ENCODE measurements at places on chromosomes 1 and 21.
A peak's percentile ranks its signal among the peaks of the same experiment; 100 is the strongest.

- no peak for DNase-seq
Measured at GRCh38 chr1:17218939-17219338, 14.0 kb downstream of the PADI1 start.

GRCh38 chr1:164667600-164667999 is 108.6 kb downstream of the PBX1 start:
- DNase-seq, result no peak

DNA sequence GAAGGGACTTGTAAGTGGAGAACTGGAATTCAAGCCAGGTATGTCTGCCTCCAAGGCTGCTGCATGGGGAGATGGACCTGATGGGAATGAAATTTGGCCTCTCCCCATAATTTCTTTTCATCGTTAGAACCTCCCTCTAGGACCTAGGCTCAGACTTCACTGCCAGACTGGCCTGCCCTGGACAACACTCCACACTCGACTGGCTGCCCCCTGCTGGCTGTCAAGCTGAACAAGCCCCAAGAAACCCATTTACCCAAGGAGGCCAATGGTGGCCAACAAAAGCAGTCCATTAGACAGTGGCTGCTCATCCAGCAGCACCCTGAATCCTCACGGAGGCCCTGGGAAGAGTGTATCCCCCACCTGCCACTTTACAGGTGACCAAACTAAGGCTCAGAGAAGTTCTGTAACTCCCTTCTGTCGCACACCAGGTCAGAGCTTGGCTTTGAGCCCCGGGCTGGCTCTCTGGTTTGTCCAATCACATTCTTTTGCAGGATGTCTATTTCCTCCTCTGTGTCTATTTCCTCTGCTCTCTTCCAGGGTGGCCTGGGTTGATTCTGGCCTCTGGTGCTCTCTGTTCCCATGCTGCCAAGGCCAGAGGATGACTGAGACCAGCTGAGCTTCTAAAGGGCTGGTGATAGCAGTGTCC is 3.8 kb downstream of the RNF186 start:
- DNase-seq, result peak; percentile 74

DNA sequence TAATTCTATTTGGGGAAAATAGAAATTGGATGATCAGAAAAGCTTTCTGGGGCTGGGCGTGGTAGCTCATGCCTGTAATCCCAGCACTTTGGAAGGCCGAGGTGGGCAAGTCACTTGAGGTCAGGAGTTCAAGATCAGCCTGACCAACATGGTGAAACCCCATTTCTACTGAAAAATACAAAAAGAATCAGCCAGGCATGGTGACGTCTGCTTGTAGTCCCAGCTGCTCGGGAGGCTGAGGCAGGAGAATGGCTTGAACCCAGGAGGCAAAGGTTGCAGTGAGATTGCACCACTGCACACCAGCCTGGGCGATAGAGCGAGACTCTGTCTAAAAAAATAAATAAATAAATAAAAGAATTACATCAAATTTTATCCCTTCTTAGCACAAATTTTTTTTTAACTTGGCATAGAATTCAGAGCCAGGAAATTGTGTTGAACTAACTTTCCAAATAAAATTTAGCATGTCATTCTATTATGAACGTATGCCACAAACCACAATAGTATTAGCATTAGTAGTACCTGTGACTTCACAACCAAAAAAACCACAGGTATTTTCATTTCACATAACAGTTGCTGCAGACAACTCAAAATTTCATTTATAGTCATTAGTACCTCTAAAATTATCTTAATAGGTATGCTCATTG is 4.5 kb upstream of the ANKRD13C start:
- no peak for DNase-seq

DNA sequence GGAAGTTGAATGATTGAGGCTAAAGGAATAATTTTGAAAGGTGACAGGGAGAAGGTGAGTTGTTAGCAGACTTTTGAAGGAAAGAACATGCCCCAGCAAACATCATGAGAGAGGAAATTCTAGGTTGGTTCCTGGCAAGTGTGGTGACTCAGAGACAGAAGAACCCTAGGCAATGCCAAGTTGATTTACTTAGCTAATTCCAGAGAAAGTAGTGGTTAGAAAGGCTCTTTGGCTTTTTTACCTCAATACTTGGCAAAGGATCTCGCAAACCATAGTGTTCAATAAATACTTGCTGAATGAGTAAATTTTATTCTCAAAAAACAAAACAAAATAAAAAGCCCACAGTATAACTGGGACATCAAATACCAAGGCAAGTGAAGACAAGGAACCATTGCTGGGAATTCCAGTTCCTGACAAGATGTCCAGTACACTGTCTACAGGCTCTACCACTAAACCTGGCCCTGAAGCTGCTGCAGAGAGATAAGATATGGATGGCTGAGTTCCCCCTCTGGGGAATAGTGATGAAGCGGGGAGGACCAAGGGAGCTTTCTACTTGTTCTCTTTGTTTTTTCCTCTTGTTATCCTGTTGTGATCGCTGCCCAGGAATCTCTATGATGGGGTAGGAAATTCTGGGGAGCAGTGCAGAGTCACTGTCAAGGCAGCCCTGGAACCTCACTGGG is 48.2 kb downstream of the IL12RB2 start:
- DNase-seq, result peak; percentile 47

DNA sequence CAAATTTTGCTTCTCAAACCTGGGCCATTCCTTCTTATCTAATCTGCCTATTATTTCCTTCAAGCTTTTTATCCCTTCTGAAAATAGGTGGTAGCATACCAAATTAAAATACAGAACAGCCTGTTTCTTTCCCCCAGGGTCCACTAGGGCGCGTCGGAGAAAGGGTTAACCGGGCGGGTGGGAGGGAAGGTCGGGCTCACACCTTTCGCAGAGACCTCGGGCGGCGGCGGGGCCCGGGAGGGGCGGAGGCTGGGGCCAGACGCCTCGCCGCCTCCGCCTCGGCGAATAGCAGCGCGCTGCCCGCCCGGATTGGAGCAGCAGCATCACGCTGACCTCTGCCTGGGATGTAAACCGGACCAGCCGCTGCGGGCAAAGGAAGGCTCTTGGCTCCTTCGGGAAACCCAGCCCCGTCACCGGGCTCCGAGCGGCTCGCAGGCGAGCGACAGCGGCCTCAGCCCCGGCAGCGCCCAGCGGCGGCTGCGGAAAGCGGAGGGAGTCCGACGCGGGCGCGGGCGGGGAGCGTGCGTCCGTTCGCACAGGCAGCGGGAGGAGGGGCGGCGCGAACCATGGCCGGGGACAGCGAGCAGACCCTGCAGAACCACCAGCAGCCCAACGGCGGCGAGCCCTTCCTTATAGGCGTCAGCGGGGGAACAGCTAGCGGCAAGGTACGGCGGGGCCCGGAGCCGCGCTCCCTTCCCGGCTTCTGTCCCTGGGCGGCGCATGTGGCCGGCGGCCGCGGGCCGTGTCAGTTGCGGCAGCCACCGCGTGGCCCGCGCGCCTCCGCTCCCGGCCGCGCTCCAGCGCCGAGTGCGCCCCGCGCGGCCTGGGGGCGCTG is at the start of gene UCK2:
TSS of gene UCK2 (plus strand) at position 347 of the 835 bp plus-strand sequence. CDS start at position 567, 220 bp downstream.
- peak; percentile 92 for DNase-seq

DNA sequence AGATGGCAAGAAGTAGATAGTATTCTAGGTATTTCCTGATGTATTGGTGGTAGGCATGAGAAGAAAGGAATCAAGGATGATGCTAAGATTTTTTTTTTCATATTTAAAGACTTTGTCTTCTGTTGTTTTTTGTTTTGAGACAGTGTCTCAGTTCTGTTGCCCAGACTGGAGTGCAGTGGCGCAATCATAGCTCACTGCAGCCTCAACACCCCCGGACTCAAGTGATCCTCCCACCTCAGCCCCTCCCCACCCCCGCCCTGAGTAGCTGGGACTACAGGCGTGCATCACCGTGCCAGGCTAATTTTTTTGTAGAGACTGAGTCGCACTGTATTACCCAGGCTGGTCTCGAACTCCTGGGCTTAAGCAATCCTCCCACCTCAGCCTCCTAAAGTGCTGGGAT is 2.8 kb upstream of the CAPZB start:
- no peak for DNase-seq

DNA sequence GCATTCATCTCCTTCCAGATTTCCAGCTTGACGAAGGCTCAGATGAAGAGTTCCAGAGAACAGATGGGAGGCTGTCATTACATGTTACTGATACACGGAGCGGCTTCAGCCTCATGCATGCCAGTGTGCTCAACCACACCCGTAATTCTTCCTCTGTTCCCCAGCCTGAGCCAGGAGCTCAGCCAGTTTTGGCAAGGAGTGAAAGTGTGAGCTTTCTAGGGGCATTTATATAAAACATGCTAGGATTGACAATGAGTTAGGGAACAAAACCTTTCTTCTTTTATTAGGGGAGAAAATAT is 290.4 kb upstream of the PLXNA2 start:
- DNase-seq, result peak; percentile 33

GRCh38 chr1:210815641-210816550 is 318.1 kb downstream of the KCNH1 start:
- DNase-seq, result no peak

- no peak for DNase-seq
Measured at GRCh38 chr1:154626456-154627256, 18.7 kb upstream of the ADAR start.

DNA sequence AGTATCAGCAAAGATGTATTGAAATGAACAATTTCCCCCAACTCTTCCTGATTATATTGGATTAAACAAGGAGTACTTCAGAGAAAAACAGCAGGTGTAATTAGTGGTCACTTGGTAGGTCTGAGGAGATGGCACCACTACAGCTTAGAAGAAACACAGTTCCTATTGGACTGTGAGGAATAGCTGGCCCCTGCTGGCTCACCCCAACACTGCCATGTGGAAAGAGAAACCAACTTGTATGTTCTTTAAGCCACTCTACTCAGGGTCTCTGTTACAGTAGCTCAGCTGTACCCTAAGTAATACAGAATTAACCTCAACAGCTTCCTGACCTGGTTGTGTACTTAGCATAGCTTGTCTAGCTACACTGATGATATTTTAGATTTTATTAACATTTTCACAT is 26.5 kb upstream of the MTR start:
- no peak for DNase-seq

- no peak for DNase-seq
Measured at GRCh38 chr1:111814642-111815041, 58.9 kb downstream of the DDX20 start.

DNA sequence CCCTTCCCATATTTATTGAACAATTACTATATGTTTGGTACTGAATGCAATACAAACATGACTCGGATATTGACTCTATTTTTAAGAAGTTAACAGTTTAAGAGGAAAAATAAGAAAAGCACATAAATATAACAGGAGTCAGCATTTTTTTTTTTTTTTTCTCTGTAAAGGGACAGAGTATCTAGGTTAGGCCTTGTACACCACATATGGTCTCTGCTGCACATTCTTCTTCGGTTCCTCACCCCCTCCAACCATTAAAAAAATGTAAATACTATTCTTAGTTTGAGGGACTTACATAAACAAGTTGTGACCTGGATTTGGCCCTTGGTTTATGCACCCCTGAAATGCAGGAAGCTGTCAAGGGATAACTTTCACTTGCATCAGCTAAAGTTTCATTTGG is 40.4 kb downstream of the PHC2 start:
- DNase-seq, result peak; percentile 77

DNA sequence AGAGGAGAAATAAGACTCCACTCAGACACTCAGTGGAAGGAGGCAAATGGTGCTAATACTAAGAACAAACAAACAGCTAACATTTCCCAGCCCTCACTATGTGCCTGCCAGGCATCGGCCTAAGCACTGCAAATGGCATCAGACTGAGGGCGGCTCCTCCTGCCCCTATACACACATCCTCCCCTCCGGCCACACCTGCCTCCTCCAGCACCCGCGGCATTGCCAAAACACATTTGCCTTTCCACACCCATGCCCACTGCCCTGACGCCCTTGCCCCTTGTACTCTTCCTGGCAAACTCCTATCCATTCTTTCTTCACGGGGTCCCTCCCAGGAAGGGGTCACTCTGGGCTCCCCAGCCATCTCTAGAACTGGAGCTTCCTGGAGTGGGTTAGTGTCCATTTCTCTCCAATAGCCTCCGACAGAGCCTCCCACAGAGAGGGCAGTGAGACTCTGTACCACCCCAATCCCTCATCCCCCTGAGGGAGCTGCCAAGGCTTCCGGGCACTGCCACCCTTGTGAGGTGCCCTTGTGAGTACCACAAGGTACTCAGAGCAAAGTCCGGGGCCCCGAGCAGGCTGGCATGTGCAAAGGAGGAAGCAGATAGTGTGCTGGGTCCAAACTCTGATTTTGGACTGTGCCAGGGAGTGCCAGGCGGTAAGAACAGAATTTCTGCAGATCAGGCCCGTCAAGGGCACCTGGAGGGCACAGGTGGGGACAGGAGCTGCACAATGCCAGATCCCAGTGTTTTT is 959 bp downstream of the AKR7A3 start:
- DNase-seq, result no peak

- DNase-seq, result no peak
Measured at GRCh38 chr21:32372755-32373154, 20.1 kb downstream of the URB1 start.

- no peak for DNase-seq
Measured at GRCh38 chr1:195876792-195877191, 731.4 kb downstream of the KCNT2 start.

GRCh38 chr1:225658041-225658440 is 5.1 kb upstream of the ENAH start:
- DNase-seq, result peak; percentile 31

- DNase-seq, result no peak
Measured at GRCh38 chr21:38356883-38357625, 100.3 kb downstream of the KCNJ15 start.

DNA sequence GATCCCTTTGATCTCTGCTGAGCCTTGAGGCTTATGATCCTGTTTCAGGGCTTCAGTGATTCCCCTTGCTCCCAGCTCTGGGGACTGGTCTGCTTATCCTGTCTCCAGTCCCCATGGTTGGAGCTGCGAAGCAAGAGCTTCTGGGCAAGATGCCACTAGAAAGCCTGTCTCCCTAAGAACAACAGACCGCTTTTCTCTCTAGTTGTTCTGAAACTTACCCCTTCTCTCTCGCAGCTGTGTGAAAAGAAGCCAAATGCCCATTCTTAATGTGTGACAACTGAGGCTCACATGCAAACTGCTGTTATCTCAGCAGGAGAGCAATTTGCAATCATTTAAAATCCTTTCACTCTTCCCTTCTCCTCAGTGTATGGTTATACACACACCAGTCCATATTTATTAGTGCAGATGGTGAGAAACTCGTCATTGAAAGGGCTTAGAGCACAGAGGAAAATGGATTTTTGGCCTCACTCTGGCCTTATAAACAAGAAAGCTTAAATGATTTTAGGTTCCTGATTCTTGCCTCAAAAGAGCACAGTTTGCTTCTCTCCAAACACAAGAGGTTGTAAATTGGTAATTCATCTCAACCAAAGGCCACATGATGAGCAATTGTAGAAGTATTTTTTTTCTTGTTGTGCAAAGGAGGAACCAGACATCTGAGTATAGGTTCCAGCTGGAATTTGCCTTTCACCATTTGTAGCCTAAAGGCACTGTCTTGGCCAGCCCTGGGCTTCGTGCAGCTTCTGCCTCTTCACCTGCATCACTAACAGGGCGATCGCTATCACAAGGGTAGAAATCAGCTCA is 179.2 kb upstream of the LMO4 start:
- DNase-seq, result peak; percentile 45

GRCh38 chr21:39924577-39925308 is 57.5 kb downstream of the PCP4 start:
- DNase-seq, result no peak

DNA sequence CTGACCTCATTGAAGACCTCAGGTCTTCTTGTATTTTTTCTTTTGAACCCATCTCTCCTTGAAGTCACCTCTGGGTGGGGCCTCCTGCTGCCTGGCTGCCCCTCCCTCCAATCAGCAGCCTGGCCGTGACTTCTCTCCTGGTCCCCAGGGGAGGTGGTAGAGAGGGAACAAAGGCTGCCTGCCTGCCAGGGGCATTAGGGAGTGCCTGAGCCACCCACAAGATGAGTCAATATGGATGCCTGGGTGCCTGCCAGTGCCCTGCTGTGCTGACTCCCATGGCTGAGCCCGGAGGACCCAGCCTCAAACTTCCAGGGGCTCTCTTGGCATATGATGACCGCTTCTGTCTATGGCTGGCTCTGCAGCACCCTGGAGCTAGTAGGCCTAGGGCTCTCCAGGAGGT is 5.3 kb upstream of the CDCP2 start:
- no peak for DNase-seq
